ENCODE measurements at places on chromosomes 13 and 19.

DNA sequence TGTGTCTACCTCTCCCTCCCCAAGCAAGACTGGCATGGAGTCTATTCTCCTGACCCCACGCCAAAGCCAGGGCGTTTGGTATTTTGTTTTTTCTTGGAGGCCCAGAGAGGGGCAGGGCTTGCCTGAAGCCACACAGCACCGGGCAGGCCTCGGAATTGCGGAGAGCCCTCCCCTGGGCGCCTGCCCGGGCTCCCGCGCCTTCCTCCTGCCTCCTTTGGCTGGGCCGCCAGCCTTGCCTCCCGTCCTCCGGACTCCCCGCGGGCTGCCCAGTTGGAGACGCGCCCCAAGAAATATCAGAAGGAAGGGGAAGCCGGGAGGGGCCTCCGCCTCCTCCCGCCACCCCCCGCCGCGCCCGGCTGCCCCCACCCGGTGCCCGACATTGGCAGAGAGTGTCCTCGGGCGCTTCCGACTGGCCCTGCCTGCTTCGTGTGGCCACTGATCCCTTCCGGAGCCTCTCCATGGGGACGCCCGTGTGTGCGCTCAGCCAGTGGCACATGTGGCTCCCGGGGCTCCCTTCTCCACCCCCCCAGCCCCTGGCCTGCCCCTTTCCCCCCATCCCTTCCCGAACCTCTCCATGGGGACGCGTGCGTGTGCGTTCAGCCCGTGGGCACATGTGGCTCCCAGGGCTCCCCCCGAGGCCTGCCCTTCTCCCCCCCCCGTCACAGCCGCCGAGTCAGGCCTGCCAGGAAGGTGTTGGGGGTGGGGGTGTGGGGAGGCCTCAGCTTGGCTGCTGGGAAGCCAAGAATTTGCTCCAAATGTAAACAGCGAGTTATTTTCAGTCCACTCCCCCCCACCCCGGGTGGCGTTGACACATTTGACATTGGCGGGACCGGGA is 37.3 kb downstream of the NFIC start:
- no peak for DNase-seq

GRCh38 chr19:2355168-2356035 is 4.7 kb upstream of the TMPRSS9 start:
- no peak for DNase-seq

- no peak for DNase-seq
Measured at GRCh38 chr13:46926916-46927590, 30.2 kb upstream of the HTR2A start.

DNA sequence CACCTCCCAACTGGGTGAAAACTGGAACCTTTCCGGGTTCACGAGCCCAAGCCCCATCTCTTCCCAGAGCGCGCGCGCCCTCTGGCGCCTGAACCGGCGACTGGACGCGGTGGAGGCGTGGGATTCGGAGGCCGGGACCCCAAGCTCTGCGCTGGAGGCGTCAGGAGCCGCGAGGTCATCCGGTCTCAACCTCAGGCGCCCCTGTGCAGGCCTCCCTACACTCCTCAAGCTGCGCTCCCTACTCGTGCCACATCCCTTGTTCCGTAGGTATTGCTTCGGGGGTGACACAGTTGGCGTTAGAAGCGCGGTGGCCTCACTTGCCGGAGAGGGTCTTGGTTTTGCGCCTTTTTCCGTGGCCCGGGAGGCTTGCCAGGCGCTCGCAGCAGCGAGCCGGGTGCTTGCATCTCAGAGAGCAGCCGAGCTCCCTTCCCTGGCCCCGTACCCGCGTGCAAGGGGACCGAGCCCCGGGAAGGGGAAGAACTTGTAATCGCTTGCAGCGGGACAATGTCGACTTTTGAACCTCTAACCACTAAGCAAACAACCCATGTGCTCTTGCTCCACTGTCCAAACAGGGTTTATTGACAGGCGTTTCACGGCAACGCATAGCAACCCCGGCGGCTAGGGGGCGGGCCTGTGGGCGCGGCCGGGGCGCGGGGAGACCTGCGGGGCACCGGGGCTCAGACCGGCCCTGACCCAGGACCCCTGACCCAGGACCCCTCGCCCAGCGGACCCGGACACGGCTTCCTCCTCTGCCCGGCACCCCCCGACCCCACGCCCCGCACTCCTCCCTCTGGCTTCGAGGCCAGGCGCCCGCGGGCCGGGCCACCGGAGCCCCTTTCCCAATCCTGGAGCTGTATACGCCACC is 8.5 kb downstream of the CDX2 start:
- no peak for DNase-seq

DNA sequence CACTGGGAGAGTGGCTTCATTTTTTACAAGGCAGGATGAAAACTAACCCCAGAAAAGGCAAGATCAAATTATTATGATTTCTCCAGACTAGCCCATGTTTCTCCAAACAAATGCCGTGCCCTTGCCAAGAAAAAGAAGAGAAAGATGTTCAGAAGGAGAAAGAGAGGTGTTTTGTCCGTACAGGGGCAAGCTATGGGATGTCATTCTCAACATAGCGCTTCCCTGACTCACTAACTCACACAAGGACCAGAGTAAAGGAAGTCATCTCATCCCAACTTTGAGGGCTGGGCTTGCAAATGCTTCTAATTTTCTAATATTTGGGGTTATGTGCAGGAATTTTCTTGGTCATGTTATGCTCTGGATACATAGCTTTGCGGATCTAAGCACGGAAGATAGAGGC is 224.2 kb upstream of the MAB21L1 start:
- no peak for DNase-seq

DNA sequence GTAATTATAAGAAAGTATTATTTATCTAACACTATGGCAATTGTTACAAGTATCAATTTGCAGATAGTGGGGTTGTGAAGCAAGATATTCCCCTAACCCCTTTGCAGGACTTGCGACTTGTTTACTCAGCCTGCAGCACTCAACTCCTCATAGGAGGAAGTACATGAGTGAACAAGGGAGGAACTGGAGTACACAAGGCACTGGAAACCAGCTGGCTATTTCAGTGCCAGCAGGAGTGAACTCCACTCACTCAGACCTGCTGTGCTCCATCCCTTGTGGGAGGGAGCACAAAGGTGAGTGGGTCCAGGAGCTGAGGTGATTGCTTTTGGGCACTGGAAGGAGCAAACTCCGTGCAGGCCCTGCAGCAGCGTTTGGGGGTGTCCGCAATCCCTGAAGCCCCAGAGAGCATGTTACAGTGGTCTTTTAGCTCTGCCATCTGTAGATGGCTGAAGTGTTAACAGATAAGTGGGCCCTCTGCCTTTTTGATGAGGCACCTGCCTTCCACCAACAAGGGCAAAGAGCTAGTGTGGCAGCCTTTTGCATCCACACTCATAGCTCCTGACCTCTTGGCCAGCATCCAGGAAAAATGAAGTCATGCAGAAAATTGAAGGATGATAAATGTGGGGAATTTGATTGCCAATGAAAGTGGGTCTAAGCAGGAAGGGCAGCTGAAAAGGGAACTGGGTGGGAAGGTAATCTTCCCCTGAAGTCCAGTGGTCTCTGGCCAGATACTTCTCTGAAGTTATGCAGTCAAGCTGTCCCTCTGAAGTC is 802.2 kb upstream of the MIR17HG start:
- DNase-seq: no peak

- no peak for DNase-seq
Measured at GRCh38 chr19:55071913-55072312, 3.8 kb upstream of the EPS8L1 start.

- no peak for DNase-seq
Measured at GRCh38 chr13:57311009-57311586, 144.1 kb downstream of the PRR20E start.

- no peak for DNase-seq
Measured at GRCh38 chr13:98406971-98407370, 169.9 kb downstream of the STK24 start.

- DNase-seq: no peak
Measured at GRCh38 chr13:73299787-73300186, 241.0 kb downstream of the KLF5 start.

- no peak for DNase-seq
Measured at GRCh38 chr13:33401238-33401637, 115.7 kb upstream of the STARD13 start.

- peak; percentile 32 for DNase-seq
Measured at GRCh38 chr13:40679480-40679985, 13.1 kb upstream of the FOXO1 start.

- no peak for DNase-seq
Measured at GRCh38 chr19:51783372-51783771, 11.6 kb upstream of the FPR3 start.

- no peak for DNase-seq
Measured at GRCh38 chr19:31451686-31452330, 102.6 kb upstream of the TSHZ3 start.

DNA sequence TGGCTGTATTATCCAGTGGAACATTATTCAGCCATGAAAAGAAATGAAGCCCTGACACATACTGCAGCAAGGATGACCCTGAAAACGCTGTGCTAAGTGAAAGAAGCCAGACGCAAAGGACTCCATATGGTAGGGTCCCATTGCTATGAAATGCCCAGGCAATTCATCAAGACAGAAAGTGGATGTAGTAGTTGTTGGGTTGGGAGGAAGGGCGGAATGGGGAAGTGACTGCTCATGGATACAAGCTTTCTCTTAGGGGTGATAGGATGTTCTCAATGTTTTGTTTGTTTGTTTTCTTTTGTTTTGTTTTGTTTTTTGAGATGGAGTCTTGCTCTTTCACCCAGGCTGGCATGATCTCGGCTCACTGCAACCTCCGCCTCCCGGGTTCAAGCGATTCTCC is 11.1 kb upstream of the CEACAM16 start:
- no peak for DNase-seq

- DNase-seq: no peak
Measured at GRCh38 chr19:33690378-33691029, 68.8 kb downstream of the CHST8 start.

DNA sequence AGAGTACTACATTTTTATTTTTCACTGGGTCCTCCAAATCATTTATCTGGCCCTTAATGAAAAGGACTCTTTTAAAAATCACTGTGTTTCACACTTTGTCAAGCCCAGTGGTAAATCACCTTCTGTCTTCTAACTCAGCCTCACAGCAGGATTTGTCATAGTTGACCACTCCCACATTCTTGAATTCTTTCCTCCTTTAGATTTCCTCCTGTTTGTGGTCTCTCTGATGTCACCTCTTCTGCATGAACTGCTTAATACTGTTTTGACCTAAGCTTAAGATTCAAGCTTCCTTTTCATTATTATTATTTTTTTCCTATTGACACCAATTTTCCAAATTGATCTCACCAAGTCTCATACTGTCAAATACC is 899.8 kb upstream of the MIR17HG start:
- DNase-seq: no peak

DNA sequence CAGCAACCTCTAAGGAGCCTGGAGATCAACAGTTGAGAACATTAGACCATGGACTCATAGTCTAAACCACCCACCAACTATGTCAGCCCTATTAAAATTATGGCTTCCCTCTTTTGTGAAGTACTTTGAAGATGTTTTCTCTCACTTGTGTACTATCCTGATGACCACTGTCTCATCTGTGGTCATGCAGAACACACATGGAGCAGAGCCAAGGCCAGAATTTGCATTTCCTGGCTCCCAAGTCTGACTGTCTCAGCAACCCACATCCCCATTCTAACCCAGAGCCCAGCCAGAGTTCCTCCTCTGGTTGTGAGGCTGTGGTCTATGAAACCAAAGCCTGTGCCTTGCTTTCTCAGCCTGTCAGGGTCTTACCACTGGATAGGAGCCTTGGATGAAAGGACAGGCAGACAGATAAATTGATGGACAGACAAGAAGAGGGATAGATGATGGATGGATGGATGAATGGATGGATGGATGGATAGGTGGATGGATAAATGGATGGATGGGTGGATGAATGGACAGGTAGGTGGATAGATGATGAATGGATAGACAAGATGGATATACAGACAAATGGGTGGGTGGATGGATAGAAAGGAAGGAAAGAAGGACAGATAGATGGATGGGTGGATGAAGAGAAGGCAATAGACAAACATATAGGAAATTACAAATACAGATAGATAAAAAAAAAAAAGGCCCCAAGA is 35.4 kb downstream of the ZNF557 start:
- DNase-seq: no peak

Measured in HAP-1 (cell line).